ENCODE measurements at places on chromosomes 1 and 21.

GRCh38 chr1:214002472-214002871 lies 14.7 kb downstream of the PROX1 start:
- peak; percentile 52 for DNase-seq

DNA sequence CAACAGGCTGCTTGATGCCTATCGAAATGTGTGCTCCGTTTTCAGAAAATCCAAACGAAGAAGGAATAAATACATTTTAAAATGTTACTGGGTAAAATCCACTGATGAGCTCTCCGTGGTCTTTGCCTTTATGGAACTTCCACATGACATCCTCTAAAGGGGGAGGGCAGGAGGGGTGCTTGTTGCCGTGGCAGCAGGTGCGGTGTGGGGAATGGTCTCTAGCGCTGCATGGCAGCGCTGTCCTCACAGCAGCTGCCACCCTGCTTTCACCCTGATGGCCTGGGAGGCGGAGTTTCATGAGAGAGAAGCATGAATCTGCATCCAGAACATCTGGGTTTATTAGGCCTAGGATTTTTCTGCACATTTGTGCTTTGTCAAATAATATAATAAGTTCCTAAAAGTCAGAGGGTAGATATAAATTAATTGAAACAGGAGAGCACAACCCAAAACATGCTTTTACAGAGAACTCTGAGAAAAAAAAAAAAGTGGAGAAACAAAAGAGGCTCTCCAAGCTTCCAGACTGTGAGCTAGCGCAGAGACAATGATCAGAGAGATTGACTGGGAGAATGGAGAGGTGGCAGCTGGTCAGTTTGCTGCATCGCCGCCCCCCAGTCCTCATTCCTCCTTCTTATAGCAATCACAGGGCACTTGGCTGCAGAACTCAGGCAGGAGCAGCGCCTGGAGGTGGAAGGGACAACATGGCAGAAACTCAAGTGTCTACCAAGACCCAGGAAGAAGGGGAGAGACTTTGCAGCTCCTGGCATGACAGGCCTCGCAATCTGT lies 228.6 kb downstream of the DSCAM start:
- DNase-seq, result no peak

DNA sequence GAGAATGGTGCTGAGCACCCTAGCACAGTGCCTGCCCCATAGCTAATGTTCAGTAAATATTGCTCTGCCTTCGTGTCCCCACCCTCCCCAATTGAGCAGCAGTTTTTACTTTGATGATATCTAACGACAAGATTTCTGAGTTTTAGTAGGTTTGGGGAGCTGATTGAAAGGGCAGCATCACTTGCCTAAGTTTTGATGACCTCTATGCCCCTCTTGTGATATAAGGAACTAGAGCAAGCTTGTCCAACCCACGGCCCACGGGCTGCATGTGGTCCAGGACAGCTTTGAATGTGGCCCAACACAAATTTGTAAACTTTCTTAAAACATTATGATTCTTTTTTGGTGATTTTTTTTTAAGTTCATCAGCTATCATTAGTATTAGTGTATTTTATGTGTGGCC lies 1.6 kb downstream of the CNIH4 start:
- DNase-seq, result peak; percentile 3

DNA sequence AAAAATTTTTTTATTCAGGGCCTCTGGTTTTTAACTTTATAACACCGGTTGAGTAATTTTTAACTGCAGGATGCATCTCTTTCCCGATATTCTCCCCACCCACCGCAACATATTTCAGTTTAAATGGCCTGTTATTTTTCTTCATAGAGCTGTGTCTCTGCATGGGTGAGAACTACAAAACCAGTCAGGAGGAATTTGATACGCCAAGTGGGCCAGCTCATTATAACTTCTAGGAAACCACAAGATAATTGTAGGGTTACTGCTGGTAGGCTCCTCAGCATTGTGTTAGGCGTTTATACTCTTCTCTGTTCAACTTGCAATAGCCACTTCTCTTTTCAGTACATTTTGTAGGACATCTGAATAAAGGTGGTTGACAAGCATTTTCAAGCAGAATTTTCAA lies 169.7 kb downstream of the PBX1 start:
- DNase-seq, result no peak

DNA sequence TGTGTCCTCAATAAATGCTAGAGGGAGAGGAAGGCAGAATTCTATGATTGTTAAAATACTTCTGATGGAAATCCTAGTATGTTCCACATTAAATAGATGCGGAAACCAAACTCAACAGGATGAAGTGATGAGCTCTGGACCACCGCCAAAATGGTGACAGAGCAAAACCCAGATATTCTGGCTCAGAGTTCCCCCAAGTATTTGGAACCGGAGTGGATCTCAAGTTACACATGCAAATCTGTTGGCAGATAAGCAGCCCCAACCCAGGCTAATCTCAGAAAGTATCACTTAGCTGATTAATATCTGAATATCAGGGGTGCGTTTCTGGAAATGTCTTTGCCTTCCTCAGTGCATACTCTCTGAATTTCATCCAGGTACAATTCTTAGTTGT lies 17.4 kb upstream of the GRHL3 start:
- DNase-seq, result no peak

- no peak for DNase-seq
These were observed 197.0 kb upstream of the EDN2 start for GRCh38 chr1:41681331-41682098.

GRCh38 chr1:44442791-44443190 lies 37.7 kb downstream of the RNF220 start:
- DNase-seq, result no peak

- no peak for DNase-seq
These were observed 3.6 kb upstream of the SYT6 start for GRCh38 chr1:114157275-114157660.

- DNase-seq, result no peak
These were observed 7.5 kb upstream of the FOXO6 start for GRCh38 chr1:41353744-41354143.

- no peak for DNase-seq
These were observed at the start of gene TTC39A for GRCh38 chr1:51330331-51331201. Gene TTC39A, minus strand, starts transcription at chr1:51330562. Its CDS starts 85 bp downstream, at chr1:51330477.

DNA sequence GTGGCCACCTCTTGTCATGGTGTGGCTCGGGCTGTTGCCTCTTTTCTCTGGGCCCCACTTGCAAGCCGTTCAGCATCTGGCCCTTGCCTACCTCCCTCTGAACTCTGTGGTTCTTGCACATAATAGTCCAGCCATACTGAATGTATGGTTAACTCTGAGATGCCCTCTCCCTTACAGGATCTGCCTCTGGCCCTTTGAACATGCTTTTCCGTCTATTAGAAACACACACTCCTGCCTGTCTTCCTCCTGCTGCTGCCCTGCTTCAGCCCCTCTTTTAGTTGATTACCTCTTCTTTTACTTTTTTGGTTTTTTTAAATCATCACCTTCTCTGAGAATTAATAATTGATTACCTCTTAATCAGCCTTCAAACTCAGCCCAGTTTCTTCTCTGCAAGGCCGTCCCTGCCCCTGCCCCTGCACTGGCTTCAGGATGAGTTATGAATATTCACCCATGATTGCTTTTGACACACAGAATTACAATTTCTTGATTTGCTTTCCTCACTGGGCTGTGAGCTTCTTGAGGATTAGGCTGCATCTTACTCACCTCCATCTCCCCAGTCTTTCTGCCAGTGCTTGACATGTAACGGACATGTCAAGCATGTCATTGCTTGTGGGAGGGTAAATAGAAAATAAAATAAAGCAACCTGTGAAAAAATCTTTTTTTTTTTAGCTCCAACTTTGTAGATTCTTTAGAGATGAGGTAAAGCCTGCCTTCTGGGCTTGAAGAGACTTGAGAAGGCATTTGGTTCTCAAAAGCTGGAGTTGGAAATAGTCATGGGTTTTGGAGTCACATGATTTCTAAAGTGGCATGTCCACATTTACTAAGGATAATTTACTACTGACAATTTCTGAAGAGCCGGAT lies 158.3 kb downstream of the PLXNA2 start:
- DNase-seq, result no peak

DNA sequence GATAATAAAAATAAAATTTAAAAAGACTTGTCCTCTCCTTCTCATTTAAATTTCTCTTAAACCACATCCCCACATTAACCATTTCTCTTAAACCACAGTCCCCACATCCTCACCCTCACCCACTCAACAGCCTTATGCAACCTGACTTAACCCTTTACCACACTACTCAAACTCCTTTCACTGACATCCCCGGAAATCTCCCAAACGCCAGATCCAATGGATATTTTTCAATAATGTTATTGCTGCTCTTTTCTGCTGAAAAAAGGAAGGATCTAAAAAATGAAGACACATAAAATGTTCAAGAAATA lies 54.2 kb upstream of the EEIG2 start:
- no peak for DNase-seq

GRCh38 chr1:70361727-70362398 lies 7.3 kb upstream of the ANKRD13C start:
- no peak for DNase-seq
